Mammary microvascular endothelial cell (primary cell): ENCODE measurements at places on chromosomes 6 and 20. TPM values are rescaled to one million over a fixed set of nuclear protein-coding genes. Genes with fewer than 3 reads are reported as not detected.

The HEBP2 gene
- 75.0 and 84.4 TPM in 2 replicates for total RNA-seq

The PROKR2 gene
- total RNA-seq: not detected in 2 replicates

The OR2B6 gene
- not detected in 2 replicates for total RNA-seq

The KCNK17 gene
- not detected in 2 replicates for total RNA-seq

The MYCT1 gene
- 120 and 122 TPM in 2 replicates for total RNA-seq

The WFDC5 gene
- total RNA-seq: not detected in 2 replicates

The CD93 gene
- 375 and 394 TPM in 2 replicates for total RNA-seq

The DSP gene
- total RNA-seq: 4.6 and 4.7 TPM in 2 replicates

The SMLR1 gene
- not detected in 2 replicates for total RNA-seq

The PLN gene
- total RNA-seq: not detected in 2 replicates

The ZKSCAN3 gene
- 2.6 and 3.1 TPM in 2 replicates for total RNA-seq
